Pons (tissue), 1 donor: ENCODE measurements at places on chromosomes 11 and 22.

- DNase-seq: no peak
Observed at GRCh38 chr11:133078012-133078411, 454.3 kb downstream of the OPCML start.

GRCh38 chr11:117874253-117874909 is 2.1 kb downstream of the FXYD6 start:
- DNase-seq: no peak

DNA sequence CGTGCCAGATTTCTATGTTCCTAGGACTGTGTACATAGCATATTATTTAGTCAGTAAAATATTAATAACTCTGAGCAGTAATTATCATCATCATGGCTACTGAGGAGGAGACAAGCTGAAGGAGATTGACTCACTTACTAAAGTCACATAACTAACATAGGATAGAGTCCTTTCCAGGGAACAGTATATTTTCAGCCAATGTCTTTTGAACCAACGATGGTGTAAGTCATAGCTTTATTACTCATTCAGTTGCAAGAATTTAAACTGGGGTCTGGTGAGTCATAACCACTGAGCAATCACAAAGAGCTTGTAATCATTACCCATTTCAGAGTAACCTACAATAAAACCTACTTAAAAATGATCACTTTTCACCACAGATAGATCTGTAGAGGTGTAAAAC is 1564.8 kb upstream of the TENM4 start:
- no peak for DNase-seq

DNA sequence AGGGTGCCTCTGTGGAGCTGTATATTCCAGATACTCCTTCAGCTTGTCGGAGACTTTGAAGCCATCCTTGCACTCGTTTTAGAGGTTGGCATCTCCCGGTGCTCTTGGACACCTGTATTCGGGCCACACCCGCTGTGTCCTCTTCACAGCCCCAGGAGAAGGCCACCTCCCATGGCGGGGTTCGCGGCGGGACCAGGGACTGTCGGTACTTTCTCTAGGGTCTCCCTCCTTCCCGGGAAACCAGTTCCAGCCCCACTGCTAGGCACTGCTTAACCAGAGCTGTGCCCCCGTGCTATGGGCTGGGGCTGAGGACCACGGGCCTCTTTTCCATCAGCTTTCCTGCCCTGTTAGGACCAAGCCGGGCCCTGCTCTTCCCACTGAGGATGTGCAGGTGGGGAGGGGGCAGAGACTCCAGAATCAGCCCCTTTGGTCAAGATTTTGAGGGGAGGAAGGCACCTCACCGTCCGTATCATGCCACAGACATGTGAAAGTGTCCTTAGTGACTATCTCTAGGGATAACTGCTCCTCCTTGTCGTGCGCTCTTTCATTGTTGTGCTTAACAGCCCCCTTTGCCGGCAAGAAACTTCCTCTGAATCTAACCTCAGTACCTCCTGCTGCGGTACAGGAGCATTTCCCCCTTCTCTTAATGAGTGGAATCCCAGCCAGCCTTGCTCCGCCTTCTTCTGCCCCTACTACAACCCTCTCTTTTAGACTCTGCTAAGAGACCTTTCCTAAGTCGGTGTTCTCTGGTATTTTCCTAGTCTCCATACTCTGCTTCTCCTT is 1.2 kb upstream of the B3GAT1 start:
- DNase-seq: peak; percentile 19

DNA sequence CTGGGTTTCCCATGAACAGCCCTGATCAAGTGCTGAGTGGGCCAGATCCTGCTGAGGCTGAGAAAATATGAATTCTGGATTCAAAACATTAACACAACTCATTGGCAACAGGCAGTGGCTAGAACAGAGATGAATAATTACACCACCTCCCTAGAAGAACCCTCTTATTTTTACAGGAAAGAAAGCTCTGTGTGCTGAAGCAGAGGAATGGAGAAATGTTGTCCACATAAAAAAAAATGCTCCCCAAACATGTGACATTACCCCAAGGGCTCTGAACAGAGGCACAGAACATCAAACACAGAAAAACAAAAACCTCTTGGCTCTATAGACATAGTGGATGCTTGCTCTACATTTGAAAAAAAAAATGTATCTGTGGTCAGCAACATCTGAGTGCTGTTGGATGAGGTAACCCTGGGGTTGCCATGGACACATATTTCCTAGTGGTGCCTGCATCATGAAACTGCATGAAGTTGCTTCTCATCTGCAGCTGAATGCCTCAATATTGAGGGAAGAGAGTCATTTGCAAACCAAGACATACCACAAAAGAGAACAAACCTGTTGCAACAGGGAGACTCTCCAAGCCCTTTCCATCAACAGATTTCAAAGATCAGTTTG is 98.8 kb downstream of the SNX19 start:
- no peak for DNase-seq

DNA sequence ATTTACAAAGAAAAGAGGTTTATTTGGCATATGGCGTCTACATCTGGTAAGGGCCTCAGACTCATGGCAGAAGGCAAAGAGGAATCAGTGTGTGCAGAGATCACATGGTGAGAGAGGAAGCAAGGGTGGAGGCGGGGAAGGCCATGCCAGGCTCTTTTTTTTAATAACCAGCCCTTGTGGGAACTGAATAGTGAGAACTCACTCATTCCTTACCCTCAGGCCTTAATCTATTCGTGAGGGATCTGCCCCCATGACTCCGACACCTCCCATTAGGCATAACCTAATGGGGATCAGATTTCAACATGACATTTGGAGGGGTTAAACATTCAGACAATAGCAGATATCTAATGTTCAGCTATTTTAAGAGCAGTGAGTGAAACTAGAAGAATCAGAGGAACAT is 55.7 kb downstream of the ATM start:
- DNase-seq: peak; percentile 46
